ENCODE measurements at places on chromosomes 2 and 18. TPM values are rescaled to one million over a fixed set of nuclear protein-coding genes. Genes with fewer than 3 reads are reported as not detected.

DLGAP1 gene
- not detected for total RNA-seq

HTR2B gene
- not detected for total RNA-seq

ESCO1 gene
- 15.0 TPM for total RNA-seq

PROKR1 gene
- total RNA-seq = not detected

GRCh38 chr2:29497375-29497774, 382.2 kb downstream of the CLIP4 start:
- no peak for DNase-seq

DNA sequence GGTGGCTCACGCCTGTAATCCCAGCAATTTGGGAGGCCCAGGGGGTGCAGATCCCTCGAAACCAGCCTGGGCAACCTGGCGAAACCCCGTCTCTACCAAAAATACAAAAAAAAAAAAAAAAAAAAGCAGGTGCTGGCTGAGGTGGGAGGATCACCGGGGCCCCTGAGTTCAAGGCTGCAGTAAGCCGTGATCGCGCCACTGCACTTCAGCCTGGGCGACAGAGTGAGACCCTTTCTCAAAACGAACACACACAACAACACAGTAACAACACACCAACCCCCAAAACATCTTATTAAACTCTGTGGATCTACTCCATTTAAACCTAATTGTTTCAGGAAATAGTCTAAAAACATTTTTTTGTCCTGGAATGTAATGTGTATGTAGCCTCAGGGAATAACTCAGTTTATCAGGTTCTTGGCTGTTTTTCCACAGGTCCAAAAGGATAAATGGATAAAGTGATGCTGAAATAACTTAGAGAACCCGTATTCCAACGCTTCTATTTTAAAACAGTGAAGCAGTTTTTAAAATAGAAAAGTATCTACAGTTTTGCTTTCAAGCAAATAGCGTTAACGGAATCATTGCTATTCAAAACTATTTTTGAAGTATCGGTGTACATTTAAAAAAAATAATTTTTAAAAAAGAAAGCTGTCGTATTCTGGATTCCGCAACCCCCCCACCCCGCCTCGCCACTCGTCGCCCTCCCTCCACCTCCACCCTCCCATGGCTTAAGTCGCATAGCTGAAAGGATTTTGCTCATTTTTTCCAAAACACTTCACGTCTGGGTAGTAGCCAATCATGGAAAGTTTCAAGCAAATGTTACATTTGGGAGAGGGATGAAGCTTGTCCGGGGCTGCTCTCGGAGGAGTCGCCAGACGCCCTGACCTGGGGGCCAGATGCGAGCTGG, 895 bp upstream of the GLS start:
- peak; percentile 30 for DNase-seq

GRCh38 chr2:200362202-200362917, 55.9 kb downstream of the SPATS2L start:
- DNase-seq = no peak

DNA sequence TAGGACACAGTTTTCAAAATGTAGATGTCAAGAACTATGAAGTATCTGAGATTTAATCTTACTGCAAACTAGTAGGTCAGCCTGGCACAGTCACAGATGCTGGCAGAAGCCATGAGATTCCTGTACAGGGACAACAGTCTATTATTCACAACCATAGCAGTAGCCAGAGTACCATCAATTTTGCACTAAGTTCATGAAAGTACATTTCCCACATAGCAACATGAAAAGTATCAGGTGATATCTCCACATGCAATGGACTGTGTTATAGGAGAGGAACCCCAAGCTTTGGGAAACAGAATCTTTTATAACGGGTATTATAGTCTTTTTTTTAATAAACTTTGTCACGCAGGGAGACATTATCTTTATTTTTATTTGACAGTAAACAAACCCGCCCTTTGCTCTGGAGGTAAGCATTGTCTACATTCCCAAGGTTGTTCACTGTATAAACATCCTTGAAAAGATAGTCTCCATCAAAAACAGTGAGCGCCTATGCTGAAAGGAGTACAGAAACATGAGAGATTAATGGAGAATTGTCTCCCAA, 33.4 kb upstream of the DPP4 start:
- DNase-seq = no peak

DNA sequence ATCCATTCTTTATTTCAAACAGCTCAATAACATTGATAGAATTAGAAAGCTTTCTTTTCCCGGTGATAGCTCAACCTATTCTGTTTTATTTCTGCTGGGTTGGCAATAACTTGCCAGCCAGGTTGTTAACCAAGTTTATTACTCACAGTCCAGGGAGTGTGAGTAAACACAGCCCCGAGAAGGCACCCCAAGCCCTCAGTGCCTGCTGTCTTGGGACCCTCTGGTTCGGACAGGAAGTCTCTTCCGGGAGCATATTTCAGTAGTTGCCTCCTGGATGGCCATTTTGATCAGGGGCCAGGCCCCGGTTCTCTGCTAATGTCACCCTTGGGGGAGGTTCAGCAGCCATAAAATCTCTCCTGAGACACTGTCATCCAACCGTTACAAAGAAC, 176.8 kb downstream of the INO80D start:
- no peak for DNase-seq
